Activated CD8-positive, alpha-beta memory T cell treated with anti-CD3 and anti-CD28 coated beads for 1 hour (primary cell): ENCODE measurements at places on chromosomes 13 and 19.
A peak's percentile ranks its signal among the peaks of the same experiment; 100 is the strongest.

- DNase-seq: no peak
These were observed 89.0 kb upstream of the SLC7A1 start for GRCh38 chr13:29684441-29684840.

GRCh38 chr19:40907968-40908735 lies 26.1 kb upstream of the CYP2A7 start:
- DNase-seq: peak; percentile 51

- no peak for DNase-seq
These were observed 491.3 kb upstream of the KLF12 start for GRCh38 chr13:74625541-74625940.

- no peak for DNase-seq
These were observed 424.9 kb downstream of the PCDH17 start for GRCh38 chr13:58056426-58056825.

- DNase-seq: no peak
These were observed 170.5 kb downstream of the IRS2 start for GRCh38 chr13:109615721-109616420.

DNA sequence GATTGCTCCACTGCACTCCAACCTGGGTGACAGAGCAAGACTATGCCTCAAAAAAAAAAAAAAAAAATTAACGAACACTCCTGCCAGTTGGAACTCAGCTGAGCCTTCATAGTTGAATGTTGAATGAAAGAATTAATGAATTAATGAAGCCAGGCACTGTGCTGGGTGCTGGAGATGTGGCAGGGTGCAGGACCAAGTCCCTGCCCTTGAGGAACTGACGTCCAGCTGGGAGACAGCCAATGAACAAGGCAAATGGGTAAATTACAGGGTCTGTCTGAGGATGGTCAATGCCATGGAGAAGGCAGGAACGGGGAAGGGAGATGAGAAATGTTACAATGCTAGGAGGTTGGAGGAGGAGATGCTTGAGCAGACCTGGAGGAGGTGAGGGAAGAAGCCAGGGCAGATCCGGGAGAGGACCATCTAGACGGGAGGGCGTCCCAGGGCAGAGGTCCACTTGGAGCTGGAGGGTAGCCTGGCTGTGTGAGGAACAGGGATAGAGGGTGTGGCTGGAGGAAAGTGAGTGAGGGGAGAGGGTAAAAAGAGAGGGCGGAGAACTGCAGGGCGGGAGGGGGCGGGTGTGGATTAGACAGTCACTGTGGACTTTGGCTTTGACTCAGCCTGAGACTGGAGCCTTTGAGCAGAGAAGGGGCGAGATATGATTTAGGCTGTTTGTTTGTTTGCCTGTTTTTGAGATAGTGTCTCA lies 16.8 kb upstream of the IGSF23 start:
- DNase-seq: no peak
